Stimulated activated CD4-positive, alpha-beta T cell treated with anti-CD3 and anti-CD28 coated beads, Interleukin-1b, Interleukin-23, amount 100 ng/mL, for 48 hours (primary cell): ENCODE measurements at places on chromosomes 6 and 20.

DNA sequence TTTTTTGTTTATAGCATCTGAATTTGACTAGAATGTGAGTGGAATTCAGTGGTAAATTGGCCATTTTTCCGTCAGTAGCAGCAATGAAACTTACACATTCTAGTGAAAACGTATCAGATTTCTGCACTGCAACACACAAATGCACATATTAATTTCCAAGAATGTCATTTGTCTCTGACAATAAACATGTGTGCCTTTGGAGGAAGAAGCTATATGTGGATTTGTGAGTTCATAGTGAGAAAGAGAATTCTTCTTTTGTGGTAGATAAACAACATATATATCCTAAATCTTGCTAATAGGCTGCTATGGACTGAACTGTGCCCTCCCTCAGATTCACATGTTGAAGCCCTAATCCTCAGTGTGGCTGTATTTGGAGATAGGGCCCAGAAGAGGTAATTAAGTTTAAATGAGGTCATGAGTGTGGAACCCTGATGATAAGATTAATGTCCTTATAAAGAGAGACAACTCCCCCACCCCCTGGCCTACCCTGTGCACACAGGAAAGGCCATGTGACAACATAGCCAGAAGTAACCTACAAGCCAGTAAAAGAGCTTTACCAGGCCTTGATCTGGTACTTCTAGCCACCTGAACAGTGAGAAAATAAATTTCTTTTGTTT, 200.2 kb upstream of the EYA4 start:
- DNase-seq, result no peak

- no peak for DNase-seq
These were observed 45.1 kb downstream of the WDR27 start for GRCh38 chr6:169656546-169657283.

DNA sequence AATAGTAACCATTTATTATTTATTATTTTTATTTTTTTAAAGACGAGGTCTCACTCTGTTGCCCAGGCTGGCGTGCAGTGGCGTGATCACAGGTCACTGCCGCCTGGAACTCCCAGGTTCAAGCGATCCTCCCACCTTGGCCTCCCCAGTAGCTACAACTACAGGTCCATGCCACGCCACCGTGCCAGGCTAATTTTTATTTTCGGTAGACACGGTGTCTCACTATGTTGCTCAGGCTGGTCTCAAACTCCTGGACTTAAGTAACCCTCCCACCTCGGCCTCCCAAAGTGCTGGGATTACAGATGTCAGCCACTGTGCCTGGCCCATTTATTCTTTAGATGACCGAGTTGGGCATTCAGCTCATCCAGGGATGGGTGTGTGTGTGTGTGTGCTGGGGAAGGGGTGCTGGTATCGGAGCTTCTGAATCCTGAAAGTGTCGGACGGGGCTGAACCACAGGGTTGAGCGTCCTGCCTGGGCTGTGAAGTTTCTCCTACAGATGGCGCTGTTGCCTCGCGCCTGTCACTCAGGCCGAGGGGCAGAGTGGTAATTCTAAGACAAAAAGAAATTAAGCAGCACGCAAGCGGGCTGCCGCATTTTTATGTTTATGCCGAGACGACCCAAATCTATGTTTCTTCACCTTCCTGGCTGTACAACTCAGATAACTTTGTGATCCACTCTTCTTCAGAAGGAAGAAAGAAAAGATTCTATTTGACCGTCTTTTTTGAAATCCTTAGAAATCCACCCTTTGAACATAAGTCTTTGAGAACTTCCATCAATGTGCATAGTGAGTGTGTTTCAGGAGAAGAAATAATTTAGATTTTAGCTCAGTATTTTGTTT, 252.8 kb downstream of the CDH26 start:
- DNase-seq, result peak; percentile 61

GRCh38 chr6:125154118-125154760, 666 bp downstream of the TPD52L1 start:
- DNase-seq, result peak; percentile 2

DNA sequence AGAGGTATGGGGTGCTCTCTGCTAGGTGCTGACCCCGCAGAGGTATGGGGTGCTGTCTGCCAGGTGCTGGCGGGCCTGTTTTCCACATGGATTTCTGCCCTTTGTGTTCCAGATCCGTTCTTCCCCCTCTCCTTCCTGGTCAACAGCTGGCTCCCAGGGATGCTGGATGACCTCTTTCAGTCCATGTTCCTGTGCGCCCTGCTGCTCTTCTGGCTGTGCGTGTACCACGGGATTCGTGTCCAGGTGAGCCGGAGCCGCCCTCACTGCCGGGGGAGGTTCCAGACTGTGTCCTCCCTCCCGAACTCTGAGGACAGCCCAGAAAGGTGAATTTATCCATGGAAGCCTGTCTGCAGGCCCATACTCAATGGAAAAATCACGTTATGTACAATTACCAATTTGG, 36.3 kb downstream of the DYNLT1 start:
- no peak for DNase-seq

DNA sequence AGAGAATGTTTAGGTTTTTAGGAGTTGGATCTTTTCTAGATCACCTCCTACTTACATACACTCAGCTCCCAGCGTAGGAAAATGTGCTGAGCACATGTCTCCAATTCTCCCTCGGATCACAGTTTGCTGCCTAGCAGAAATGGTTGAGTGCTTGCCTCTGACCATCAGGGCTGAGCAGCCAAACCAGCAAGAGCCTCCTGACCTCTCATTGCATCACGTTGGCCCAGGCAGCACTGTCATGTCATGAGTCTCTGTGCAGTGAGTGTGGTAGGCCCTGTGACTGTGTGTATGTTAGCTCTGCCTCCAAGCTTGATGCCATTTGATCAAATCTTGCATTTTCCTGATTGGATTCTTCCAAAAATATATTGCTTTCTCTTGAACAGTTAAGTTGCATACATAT, 112.0 kb downstream of the LRRC1 start:
- no peak for DNase-seq

DNA sequence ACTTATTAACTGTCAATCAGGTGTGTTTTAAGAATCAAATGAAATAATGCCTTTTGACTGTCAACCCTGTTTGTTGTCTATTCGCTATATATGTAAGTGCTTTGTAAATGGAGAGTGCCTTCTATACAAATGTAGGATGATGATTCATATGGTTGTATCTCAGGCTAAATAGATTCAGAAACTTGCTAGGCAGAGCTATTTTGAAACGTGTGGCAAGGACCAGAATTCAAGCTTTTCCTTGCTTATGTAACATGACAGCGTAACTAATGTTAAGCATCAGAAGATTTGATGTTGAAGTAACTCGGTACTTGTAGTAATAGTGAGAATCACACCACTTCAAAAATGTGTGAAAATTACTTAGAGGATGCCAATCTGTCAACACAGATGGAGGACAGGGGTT, 3.4 kb downstream of the OGFRL1 start:
- DNase-seq, result no peak

DNA sequence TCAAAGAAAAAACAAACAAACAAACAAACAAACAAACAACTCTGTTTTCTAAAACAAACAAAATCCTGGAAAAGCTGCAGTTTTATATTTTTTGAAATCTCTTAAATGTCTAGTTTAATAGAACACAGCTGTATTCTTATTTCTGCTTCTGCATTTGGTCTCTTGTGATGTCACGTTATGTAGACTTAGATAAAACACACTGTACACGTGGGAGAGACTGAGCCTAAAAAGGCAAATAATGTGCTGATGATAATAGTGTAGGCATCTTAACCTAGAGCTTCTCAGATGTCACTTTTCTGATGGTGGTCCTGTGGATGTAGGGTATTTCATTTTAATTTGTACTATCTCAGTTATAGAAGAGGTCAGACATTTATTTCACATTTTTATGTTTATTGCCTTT, 261.7 kb downstream of the UTRN start:
- no peak for DNase-seq

DNA sequence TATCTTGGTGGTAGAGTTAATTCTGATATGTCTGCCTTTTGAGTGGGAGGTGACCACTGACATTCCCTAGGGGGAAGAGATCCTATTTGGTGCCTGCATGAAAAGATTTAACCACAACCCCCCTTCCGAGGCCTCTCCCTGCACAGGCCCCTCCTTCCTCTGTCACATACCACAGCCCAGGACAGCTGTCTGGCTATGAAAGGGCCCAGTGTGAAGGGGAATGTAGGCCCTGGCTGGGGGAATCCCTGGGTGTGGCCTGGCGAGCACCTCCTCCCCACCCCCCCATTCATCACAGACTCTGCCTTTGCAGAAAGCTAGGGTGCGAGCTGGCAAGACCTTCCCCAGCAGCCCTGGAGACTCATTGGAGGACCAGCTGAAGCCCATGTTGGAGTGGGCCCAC, 27.4 kb upstream of the MAPRE1 start:
- DNase-seq, result peak; percentile 32

DNA sequence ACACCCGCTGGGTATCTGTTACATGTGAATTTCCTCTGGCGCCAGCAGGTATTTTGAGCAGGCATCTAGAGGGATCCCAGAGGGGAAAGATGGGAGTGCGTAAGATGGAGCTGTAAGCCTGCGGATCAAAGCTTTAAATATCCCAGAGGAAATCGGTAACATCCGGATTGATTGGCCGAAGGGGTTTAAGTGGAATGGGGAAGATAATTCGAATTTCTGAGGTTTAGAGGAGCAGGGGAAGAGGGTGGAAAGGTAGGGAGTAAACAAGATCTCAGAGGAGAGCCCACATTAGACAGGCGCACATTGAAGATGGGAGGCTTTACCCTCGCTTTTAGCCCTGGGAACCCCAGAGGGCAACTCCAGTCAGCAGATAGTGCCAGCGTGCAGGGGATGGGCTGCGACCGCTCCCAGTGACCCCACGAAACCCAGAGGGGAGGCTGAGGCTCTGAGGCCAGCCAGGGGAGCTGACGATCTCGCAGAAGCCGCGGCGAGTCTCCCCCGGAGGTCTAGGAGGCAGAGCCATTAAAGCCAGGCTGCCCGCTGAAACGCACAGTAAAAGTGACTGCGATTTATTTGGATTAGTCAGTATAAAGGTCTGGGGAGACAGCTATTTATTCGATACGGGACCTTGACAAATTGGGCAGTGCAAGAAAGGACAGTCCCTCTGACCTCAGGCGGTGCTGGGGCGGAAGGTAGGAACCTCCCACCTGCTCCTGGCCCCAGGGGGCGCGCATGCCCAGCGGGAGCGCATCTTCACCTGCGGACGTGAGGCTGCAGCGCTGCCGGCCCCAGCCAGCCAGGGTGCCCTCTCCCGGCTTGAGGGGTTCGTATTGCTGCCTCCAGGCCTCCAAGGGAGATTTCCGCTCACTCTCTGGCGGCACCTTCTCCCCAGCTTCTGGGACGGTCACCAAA, 34.3 kb upstream of the TCF21 start:
- DNase-seq, result peak; percentile 4

DNA sequence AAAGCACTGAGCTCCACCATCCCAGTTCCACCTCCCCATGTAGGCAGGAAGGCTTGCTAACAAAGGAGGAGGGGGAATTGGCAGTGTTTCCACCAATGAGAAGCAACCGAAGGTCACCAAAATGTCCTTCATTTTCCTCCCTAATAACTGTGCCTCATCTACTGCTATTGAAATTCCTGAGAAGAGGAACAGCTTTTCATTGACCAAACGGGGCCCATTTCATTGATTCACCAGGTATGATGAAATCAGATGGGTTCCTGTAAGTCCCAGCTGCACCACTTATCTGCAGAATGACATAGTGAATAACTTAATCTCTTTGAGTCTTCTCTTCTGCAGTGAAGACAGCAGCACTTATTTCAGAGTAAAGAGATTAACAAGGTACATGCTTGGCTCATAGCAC, 17.3 kb downstream of the TREM1 start:
- no peak for DNase-seq

GRCh38 chr20:35252037-35252461, 25.6 kb downstream of the MMP24 start:
- no peak for DNase-seq

- DNase-seq, result no peak
These were observed 631.7 kb downstream of the TFAP2B start for GRCh38 chr6:51450248-51450957.

DNA sequence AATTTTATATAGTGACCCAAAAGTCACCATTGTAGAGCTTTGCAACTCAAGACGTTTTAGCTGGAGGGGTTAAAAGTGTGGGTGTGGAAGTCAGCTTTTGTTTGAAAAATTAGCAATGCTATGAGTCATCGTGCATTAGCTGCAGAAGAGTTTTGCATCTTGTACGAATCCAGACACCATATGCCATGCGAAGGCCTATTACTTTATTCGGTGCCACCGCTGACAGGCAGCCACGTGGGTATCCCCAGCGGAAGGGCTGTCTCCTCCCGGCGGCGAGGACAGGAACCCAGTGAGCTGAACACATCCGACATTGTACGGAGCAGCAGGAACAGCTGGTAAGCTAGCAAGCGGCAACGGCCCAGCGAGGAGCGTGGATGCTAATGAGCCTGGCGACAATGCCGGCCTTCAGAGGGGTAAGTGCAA, 84.4 kb downstream of the INSM1 start:
- peak; percentile 78 for DNase-seq

GRCh38 chr6:134247231-134247833, 70.6 kb downstream of the SGK1 start:
- peak; percentile 77 for DNase-seq

GRCh38 chr6:46172176-46172575, 1.4 kb upstream of the ENPP5 start:
- no peak for DNase-seq

GRCh38 chr6:90370493-90370959, 73.9 kb upstream of the BACH2 start:
- DNase-seq, result no peak

DNA sequence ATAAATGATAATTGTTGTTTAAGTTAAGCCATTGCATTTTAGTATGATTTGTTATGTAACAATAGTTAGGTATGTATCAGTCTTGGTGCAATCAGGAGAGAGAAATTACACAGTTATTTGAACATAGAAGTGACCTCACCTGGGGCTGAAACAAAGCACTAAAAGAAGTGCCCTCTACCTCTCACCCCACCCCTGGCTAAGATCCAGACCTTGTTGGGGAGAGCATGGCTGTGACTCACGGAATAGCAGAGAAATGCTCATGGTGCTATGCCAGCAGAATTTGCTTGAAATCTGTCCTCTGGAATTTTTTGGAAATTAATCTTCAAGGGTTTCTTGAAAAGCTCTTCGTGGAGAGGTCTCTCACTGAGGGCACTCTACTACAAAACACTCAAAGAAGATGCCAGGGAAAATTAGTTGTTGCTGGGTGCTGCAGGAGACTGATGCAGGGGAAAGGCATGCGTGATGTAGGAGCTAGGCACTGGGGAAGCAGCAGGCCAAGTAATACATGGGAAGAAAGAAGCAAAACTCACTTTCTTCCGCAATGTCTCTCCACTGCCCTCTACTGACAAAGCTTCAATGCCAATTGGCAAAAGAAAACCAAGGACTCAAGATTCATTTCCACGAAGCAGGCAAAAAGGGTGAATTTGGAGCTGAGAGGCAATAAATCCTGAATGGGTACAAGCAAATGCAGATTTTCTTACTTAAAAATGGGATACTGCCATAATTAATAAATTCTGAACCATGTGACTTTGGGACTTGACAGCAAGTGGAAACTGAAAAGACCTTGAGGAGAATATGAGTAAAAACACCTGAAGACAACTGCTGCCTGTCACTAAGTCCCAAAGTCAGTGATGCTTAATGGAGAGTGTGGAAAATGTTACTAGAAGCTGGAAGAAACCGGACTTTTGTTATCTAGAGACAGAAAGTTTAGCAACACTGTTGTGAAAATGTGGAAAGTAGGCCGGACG, 136.3 kb upstream of the ZNF184 start:
- DNase-seq, result no peak

- DNase-seq, result no peak
These were observed 21.8 kb downstream of the OSTM1 start for GRCh38 chr6:108052706-108053105.
